Body of pancreas (tissue), 4 donors: ENCODE measurements at places on chromosomes 4 and X.

GRCh38 chr4:185023471-185023870 lies 5.2 kb downstream of the HELT start:
- no peak overlapping the region for H3K27ac ChIP-seq
- no peaks in the 10 kb centered on the region for H3K36me3 ChIP-seq
- H3K4me3 ChIP-seq = no peak overlapping the region
- no peaks in the 10 kb centered on the region for H3K27me3 ChIP-seq
- H3K4me1 ChIP-seq = peaks cover 11% of the 10 kb centered on the region

DNA sequence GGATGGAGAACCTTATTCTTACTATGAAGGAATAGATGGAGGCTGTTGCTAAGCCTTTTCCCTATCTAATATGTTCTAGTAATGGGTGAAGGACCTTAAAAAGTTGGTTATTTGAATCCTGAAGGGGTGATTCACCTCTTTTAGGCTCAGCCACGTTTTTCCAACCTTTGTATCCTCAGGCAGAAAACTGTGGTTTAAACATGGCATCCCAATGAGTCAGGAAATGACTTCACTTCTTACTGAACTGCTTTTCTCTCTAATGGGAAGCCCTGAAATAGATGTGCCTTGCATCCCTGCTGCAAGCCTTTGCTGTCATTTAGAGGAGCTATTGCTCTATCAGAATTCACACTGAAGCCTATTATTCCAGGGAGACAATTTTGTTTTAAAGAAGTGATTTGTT lies 191.0 kb upstream of the ARX start:
- DNase-seq = no peak
- no peak overlapping the region for H3K27ac ChIP-seq
- no peaks in the 10 kb centered on the region for H3K4me1 ChIP-seq
- H3K36me3 ChIP-seq = no peaks in the 10 kb centered on the region
- no peak overlapping the region for H3K4me3 ChIP-seq
- H3K27me3 ChIP-seq = no peaks in the 10 kb centered on the region

DNA sequence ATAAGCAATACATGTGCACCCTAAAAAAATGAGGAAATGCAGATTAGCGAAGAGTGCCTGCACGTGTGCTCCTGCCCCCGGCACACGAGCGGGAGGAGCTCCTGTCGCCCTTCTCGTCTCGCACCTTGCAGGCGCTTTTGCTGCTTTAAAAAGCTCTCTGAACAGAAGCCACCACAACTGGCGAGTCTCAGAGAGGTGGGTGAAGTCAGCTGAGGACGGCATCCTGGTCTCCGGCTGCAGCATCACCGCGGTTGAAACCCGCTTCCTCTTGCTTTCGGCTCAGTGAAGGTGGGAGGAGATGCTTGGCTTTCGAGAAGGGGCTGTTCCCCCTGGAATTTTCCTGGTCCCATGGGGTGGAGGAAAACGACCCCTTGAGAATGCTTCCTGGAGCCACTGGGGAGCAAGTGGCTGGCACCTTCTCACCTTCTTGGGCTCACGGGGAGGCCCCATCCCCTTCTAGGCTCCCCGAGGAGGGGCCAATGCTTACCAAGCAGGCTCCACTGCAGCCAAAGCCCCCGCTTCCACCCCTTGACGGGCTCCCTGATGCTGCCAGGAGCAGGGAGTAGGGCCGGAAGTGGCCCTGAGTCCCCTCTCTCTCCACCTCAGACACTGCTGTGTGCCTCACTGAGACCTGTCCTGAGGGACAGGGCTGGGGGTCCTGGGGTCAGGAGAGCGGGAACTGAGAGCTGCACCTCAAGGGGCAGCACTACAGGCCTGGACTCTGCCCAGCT lies 29.2 kb upstream of the MXD4 start:
- DNase-seq = no peak
- H3K27ac ChIP-seq = no peak overlapping the region
- no peaks in the 10 kb centered on the region for H3K36me3 ChIP-seq
- no peak overlapping the region for H3K4me3 ChIP-seq
- no peaks in the 10 kb centered on the region for H3K27me3 ChIP-seq

GRCh38 chr4:112910109-112910736 lies 139.2 kb upstream of the ANK2 start:
- H3K36me3 ChIP-seq = no peaks in the 10 kb centered on the region
- H3K4me3 ChIP-seq = no peak overlapping the region
- no peaks in the 10 kb centered on the region for H3K4me1 ChIP-seq
- DNase-seq = no peak
- no peak overlapping the region for H3K27ac ChIP-seq

DNA sequence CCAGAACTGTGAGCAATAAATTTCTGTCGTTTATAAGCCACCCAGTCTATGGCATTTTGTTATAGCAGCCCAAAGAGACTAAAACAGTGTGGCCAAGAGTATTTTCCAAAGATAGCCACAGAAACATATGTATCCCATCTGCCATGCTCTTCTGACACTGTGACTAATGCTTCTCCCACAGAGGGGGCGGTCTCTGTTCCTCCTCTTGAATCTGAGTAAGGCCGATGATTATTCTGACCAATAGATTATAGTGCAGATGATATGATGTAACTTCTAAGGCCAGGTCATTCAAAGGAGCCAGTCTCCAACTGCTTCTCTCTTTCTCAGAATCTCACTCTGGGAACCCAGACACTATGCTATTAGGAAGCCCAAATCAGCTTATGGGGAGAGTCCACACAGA lies 570.7 kb downstream of the BCOR start:
- no peaks in the 10 kb centered on the region for H3K27me3 ChIP-seq
- no peak for DNase-seq
- no peak overlapping the region for H3K27ac ChIP-seq
- no peaks in the 10 kb centered on the region for H3K36me3 ChIP-seq
- no peak overlapping the region for H3K4me3 ChIP-seq

DNA sequence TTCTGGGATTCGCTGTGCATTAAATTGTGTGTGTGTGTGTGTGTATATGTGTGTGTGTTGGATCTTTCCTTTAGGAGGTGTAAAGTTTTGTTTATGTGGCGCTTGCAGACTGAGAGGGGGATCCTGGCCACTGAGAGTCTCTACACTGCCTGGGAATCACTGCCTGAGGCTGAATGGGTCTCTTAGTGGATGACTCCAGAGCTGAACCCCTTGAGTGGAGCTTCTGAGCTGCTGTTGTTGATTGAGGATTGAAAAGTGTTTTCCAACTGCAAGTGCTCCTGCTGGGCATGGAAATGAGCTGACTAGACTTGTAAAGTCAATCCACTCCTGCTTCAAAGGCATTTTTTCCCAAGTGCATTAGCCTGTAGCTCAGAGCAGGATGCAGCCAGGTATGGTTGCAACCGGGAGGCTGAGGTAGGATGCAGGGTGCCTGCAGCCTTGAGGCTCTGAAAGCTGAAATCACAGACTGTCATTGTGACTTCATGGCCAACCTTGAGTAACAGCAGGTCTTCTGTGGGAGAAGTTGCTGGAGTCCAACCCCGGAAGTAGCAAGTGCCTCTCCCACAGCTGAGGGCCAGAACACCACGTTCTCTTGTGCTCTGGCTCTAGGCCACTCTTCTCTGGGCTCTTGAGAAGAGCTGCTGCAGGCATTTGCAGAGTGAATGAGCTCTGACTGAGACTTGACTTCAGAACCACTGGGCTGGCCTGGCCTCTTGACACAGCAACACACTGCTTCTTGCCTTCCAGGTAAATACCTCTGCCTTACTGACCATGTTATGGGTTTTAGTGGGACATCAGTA lies at the start of gene TBX22:
Gene TBX22 (plus strand): TSS at position 613 of the 800 bp plus-strand sequence. CDS start 7,517 bp downstream, outside the sequence.
- no peak for DNase-seq
- H3K27ac ChIP-seq = no peak within 1 kb of the TSS
- no peak within 1 kb of the TSS for H3K4me3 ChIP-seq
- H3K27me3 ChIP-seq = no peaks in the 10 kb centered on the region
- H3K4me1 ChIP-seq = no peaks in the 10 kb centered on the region

GRCh38 chrX:138756234-138756633 lies 44.7 kb upstream of the FGF13 start:
- no peaks in the 10 kb centered on the region for H3K27me3 ChIP-seq
- H3K4me3 ChIP-seq = no peak overlapping the region
- H3K36me3 ChIP-seq = no peaks in the 10 kb centered on the region
- H3K27ac ChIP-seq = no peak overlapping the region

GRCh38 chr4:6909970-6910339 lies 329 bp downstream of the TBC1D14 start:
- H3K36me3 ChIP-seq = no peaks in the 10 kb centered on the region
- DNase-seq = no peak
- H3K27ac ChIP-seq = peak overlapping the region; percentile 100

GRCh38 chr4:1211371-1211770 lies 37.6 kb downstream of the CTBP1 start:
- H3K36me3 ChIP-seq = peaks cover 18% of the 10 kb centered on the region
- no peak for DNase-seq
- H3K4me1 ChIP-seq = peaks cover 59% of the 10 kb centered on the region
- H3K27ac ChIP-seq = peak overlapping the region; percentile 76
- H3K4me3 ChIP-seq = no peak overlapping the region
- H3K27me3 ChIP-seq = no peaks in the 10 kb centered on the region
